T-helper 9 cell (primary cell): ENCODE measurements at places on chromosomes 1 and 21.
A peak's percentile ranks its signal among the peaks of the same experiment; 100 is the strongest.

DNA sequence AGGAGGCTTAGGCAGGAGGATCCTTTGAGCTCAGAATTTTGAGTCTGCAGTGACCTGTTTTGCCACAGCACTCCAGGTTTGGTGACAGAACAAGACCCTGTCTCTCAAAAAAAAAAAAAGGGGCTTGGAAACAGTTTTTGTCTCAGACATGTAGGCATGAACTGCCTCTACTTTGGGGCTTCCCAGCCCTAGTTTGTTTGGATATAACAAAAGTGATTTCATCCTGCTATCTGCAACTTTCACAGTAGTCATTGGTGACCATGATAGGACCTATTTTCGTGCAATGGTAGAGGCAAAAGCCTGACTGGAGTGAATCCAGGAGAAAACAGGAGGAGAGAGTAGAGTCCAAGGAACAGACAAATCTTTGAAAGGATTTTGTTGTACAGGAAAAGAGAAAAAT lies 20.3 kb upstream of the EVI5 start:
- no peak for DNase-seq

DNA sequence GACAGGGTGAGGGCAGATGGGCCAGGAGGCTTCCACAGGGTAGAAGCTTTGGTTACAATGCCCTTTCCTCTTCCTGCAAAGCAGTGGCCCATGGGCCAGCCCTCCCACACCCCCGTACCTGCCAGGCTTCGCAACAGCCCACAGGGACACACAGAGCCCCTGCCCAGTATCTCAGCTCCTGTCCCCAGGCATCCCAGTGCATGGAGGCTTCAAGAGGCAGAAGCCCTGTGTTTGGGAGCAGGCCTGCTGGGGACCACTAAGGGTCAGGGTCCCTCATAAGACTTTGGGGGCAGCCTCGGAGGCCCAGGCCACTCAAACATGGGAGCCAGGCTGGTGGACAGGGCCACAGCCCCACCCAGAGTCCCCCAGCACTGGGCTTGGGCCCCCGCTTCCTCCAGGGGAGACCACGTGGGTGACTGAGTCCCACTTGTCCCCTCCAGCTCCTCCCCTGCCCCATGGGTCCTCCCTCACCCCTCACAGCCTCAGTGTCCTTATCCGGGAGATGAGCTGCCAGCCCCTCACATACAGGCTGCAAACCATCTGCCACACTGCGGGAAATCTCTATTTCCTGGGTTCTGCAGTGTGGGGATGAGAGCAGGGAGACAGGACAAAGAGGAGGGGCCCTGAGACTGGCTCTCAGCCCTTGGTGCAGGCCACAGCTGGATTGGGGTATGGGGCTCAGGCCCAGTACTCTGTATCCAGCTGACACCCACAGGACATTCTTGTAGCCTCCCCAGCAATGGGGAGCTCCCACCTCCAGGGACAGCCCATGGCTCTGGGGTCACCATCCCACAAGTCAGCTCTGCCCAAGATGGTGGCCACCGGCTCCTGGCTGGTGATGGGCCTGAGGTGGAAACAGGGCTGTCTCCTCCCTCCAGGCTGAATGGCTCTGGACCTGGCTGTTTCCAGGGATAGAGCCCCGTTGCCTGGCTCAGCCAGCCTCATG lies 50.7 kb downstream of the WNT9A start:
- no peak for DNase-seq

DNA sequence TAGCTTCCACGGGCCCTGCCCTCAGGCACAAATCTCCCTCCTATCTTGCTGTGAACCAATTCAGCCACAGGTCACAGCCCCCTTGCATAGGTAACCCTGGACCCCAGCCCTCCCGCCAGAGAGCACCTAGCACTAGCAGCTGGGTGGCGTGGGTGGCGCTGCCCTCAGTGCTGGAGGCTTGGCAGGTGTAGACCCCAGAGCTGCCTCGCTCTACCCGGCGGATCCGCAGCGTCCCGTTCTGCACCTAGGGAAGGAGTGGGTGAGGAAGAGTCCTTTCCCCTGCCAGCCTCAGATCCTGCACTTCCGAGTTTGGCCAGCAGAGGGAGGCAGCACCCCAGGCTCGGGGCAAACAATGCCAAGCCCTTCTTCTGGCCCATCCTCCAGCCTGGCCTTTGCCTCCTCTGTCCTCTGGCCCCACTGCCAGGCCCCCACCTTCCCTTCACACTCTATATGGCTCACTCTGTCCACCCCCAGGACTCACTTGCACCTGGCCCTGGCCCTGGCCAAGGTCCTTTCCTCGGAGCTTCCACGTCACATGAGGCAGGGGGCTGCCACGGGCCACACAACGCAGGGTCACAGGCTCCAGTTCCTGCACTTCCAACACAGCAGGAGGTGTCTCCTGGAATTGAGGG lies 9.0 kb downstream of the IGSF9 start:
- DNase-seq: peak; percentile 89

DNA sequence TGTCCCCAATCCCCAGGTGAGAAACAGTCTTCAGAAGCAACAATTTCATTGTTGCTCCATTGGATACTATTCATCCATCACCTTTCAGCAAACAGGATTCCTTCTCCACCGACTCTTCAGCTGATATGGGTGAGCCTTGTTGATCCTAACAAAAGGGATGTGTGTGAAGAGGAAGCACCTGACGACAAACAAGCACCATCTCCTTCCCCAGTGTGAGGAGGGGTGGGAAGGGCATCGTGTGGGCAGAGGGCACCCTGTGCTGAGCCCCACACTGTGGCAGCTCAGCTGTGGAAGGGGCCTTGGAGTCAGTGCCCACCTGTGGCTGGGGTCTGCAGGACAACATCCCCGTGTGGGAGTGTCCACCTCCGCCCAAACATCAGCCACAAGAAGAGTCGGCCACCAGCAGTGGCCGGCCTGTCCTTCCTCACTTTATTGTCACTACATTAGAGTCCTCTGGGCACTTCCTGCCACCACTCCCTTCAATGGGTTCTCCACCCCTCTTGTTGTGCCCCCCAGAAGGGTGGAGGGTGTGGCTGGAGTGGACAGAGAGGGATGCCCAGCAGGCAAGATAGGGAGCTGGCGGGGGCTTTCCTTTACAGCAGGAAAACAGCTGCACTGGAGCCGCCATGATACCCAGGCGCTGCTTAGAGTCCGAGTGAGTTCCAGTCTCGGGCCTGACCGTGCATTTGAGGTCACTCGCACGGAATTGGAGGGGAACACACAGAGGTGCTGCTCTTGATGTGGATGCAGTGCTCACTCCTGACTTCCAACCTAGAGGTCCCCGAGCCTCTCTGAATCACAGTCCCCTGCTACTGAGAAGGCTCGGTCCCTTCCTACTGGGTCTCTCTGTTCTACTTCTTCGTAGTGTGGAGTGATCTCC lies 40.9 kb downstream of the VPS26C start:
- no peak for DNase-seq

- no peak for DNase-seq
Observed at GRCh38 chr1:6987940-6988339, 202.7 kb downstream of the CAMTA1 start.

- DNase-seq: no peak
Observed at GRCh38 chr1:157994704-157995582, 1.5 kb downstream of the KIRREL1 start.

DNA sequence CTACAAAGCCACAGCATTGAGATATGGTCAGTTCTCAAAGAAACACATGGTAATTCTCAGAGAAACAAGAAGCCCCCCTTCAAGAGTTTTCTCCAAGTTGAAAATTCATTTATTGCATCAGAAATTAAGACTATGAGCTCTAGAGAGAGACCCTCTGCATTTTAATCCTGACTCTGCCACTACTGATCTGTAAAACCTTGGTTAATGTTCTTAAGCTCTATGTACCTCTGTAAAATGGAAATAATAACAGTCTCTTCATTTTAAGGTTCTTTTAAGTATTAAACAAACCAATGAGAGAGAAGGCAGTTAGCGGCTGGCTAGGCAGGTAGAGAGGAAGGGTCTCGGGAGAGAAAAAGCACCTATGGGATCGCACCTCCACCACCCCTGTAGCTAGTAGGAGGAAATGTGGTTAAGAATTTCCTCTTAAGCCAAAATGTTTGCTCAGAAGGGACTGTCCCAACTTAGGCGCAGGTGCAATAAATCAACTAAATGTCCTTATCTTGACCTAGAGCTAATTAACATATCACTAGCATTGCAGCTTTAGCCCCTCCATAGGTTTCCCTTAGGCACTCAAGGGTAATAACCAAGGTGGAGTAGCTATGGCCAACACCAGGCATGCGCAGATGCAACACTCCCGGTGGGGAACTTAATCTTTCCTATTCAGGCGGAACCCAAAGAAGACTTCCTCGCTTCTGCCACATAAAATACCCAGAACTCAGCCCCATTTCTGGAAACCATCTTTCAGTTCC lies 1685.4 kb downstream of the MRPL39 start:
- DNase-seq: no peak

GRCh38 chr1:35546614-35547013 lies 10.6 kb downstream of the KIAA0319L start:
- DNase-seq: no peak

DNA sequence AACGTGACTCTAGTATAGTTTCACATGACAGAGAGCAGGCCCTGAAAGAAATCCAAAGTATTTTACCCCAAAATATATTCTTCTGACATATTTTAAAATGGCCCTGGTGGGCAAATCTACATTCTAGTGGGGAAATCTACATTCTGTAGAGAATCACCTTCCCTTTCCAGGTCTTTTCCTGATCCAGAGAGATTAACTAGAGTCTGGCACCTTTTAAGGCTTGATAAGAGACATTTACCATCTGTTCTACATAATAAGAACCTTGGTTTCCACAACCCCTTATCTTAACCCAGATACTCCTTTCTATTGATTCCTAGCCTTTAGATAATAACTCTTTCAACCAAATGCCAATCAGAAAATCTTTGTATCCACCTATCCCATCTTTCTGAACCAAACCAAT lies 17.0 kb upstream of the L1TD1 start:
- DNase-seq: no peak

GRCh38 chr21:32163386-32163785 lies 115.5 kb downstream of the MIS18A start:
- DNase-seq: no peak

DNA sequence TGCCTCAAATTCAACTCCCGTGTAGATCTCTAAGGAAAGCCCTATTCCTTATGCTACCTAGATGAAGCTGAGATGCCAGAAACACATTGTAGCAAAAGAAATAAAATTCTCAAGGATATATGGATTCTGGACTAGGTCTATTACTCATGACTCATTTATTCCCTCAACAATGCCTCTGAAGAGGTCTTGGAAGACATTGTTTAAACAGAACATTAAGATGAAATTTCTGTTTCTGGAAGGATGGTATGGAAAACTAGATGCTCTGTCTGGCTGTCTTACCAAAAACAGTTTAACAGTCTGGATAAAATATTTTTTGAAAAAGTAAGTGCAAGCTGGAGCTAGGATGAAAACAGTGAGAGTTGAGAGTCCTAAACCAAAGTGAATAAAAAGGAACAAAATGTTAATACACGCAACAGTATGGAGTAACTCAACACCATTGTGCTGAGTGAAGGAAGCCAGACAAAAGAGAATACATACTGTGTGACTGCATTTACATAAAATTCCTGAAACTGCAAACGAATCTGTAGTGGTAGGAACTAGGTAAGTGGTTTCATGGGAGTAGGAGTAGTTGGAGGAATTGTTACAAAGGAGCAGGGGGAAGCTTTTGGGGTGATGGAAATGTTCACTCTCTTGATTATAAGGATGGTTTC lies 59.3 kb upstream of the GNG12 start:
- DNase-seq: no peak

DNA sequence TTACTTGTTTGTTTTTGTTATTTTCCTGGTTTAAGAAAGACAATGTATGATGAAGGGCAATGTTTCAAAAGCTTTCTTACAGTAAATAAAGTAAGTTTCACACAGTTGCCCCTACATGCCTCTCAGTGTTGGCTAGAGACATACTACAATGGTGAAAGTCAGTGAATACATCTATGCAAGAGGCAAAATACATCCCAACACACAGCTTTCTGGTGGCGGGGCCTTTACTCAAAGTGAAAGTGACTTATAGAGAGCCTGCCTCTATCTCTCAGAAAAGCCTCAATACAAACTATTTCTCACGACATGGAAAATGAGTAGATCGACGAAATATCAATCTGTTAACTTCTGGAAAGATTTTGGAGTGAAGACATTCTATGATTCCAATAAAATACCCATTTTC lies 122.3 kb downstream of the SLC30A10 start:
- no peak for DNase-seq

- DNase-seq: no peak
Observed at GRCh38 chr1:39754026-39754570, 15.4 kb downstream of the PPIE start.

DNA sequence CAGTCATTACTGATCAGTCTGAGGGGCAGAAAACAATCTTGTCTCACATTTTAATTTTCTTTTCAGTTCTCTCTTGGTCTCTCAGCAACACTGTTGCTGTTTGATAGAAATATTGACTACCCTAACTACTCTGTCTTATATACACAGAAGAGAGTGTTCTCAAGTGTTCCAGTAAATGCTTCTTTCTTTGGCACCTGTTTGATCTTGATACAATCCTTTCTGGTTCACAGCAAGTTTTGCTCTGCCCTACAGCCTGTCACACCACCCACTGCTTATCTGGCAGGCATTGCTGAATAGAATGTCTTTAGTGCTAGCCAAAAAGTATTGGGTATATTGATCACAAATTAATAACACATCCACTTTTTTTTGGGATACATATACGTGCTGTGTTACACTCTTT lies 75.7 kb upstream of the WLS start:
- DNase-seq: no peak

- no peak for DNase-seq
Observed at GRCh38 chr1:47351305-47351704, 17.7 kb downstream of the CMPK1 start.

DNA sequence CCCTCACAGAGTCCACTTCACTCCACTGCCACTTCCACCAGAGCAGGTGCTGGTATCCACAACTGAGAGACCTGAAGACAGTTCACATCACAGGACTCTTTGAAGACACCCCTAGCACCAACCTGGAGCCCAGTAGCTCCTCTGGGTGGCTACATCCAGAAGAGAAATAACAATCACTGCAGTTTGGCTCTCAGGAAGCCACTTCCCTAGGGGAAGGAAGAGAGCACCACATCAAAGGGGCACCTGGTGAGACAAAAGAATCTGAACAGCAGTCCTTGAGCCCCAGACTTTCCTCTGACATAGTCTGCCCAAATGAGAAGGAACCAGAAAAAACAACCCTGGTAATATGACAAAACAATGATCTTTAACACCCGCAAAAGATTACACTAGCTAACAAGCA lies 113.2 kb downstream of the TENT5C start:
- no peak for DNase-seq

DNA sequence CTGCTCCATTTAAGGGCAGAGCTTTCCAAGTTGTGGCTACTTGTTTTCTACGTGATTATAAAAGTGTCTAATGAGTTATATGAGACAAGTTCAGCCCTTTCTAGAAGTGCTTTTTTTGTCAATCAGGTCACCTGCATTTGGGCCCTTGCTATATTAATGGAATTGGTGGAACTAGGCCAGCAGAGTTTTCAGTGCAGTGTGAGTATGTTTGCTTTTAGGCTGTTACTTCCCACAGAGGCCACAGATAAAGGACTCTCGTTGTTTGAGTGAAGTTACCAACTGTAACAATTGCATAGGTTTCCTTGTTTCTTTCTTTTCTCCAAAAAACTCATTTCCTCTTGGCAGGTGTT lies 10.9 kb downstream of the SMAP2 start:
- DNase-seq: no peak
